ENCODE measurements at places on chromosomes 7 and 10.

DNA sequence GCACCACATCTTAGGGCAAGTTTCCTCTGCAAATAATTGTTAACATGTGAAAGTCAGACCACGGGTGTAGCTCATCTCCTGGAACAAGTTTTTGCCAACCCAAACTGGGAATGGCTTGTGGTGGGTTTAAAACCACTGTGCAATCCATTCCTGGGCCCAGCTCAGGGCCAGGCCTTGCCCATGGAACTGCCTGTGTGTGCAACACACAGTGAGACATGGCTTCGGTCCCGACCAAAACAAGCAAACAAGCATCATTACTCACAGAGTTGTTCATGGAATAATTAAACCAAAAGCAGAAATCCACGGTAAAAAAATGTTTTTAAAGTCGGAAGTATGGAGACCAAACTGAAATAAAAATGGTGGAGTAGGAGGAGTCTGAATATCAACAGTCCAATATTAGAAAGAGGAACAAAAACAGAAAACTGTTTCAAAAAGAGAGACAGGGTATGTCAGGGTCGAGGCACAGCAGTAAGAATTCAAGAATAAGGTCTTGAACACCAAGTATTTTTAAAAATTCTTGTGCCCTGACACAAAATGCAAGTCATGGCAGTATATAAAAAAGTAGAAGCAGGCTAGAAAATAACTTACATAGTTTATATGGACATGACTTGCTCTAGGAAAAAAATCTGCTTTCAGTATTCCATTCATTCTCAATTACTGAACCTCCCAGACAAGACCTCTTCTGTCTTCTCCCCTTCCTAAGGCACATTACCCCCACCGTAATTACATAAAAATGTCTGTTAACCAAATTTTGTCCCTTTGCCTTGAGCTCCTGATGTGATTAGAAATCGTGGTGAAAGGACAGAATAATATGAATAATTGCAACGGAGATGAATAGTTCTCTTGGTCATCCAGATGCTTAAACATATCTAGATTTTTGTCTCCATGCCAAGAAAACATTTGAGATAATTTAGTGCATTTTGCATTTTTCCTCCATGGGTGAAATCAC, 88.4 kb downstream of the FAS start:
- DNase-seq = no peak

DNA sequence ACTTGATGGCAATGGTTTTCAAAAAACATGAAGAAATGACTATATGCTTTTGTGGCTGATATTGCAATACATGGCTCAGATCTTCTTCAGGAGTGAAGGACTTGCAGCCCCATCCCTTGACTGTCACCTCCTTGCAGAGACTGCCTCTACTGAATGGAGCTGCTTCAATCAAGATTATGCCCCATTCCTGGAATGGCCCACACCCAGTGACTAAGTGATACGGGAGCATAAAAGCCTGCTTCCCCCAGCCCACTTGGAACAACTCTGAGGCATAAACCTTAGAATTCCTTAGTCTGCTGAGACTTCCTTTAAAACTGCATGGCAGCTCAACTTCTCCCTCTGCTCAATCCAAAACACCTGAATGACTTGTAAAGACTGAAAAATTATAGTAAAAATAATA, 957.1 kb downstream of the SORCS3 start:
- DNase-seq = no peak

DNA sequence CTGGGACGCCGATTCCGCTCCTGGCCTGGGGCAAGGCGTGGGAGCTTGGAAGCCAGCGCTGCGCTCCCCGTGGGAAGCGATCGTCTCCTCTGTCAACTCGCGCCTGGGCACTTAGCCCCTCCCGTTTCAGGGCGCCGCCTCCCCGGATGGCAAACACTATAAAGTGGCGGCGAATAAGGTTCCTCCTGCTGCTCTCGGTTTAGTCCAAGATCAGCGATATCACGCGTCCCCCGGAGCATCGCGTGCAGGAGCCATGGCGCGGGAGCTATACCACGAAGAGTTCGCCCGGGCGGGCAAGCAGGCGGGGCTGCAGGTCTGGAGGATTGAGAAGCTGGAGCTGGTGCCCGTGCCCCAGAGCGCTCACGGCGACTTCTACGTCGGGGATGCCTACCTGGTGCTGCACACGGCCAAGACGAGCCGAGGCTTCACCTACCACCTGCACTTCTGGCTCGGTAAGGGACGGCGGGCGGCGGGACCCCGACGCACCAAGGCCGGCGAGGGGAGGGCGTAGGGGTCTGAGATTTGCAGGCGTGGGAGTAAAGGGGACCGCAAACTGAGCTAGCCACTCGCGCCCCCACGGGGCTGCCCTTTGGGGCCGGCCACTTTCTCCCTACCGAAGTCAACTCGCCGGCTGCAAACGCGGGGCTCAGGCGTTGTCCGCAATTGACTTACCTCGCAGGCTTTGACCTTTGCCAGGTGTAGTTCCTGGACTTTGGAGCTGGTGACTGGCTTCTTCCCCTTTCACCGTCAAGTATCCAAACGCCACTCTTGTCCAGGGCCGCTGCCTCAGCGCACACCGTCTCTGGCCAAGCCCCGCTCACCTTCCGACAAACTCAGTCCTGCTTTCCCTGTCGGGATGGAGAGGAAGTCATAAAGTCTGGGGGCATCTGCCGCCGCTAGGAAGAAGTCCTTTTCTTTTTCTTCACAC, at the start of gene SCIN:
TSS of gene SCIN (plus strand) at position 187 of the 928 bp plus-strand sequence. CDS start at position 254, 67 bp downstream.
- no peak for DNase-seq

DNA sequence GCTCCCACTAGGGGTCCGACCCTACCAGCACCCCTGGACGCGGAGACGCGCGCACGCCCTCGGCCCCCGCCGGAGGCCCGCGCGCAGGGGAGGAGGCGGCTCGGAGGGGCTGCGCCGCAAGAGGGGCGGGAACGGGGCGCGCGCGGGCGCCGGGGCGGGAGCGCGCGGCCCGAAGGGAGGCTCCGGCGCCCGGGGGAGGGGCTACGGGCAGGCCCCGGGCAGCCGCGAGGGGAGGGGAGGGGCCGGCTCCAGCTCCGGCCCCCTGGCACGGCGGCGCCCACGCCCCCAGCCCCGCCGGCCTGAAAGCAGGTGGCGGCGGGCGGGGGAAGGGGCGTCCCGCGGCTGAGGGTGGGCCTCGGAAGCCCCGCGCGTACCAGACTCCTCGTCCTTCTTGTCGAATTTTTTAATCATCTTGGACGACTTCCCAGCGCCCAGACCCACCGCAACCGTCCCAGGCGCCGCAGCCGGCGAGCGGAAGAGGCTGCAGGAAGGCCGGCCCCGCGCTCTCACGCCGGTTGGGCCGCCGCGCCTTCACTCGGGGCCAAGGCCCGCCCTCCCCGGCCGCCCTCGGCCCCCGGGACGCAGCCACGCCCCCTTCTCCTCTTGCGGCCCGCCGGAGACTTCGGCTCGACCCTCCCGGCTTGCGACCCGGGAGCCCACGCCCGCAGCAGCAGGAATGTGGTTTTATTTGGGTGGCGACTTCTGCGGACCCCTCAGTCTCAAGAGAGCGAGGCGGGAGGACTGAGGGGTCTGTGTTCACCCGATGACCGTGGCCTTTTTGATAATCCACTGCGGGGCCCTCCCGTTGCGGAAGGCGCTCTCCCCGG, at the start of gene COPG2:
TSS of gene COPG2 (minus strand) at position 491 of the 827 bp plus-strand sequence. CDS start at position 411, 80 bp downstream.
- no peak for DNase-seq

GRCh38 chr10:115665549-115665948, 572.4 kb downstream of the ATRNL1 start:
- no peak for DNase-seq

- no peak for DNase-seq
Observed at GRCh38 chr10:5573968-5574641, 49.3 kb downstream of the CALML3 start.

Data from LNCaP clone FGC (cell line).